ENCODE measurements at places on chromosomes 6 and 20.

- DNase-seq = no peak
Observed at GRCh38 chr6:5994234-5994998, 12.3 kb downstream of the NRN1 start.

DNA sequence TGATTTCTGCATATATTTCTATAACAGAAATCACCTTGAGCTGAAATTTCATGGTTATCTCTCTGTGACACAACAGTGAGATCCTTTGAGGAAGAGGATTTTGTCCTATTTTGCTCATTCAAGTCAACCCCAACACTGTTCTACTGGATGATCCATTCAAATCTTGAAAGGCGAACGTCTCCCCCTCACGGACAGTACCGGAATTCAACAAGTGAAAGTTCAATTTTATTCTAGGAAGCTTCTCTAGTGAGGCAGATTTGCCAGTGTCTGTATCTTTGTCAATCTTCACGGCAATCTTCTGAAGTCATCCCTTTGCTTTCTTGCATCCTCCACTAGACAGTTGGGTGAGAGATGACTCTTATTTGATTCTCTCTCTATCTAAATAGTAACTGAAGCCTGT is 91.7 kb upstream of the PDE7B start:
- DNase-seq = no peak

- no peak for DNase-seq
Observed at GRCh38 chr6:138242987-138243592, 24.8 kb upstream of the PBOV1 start.

DNA sequence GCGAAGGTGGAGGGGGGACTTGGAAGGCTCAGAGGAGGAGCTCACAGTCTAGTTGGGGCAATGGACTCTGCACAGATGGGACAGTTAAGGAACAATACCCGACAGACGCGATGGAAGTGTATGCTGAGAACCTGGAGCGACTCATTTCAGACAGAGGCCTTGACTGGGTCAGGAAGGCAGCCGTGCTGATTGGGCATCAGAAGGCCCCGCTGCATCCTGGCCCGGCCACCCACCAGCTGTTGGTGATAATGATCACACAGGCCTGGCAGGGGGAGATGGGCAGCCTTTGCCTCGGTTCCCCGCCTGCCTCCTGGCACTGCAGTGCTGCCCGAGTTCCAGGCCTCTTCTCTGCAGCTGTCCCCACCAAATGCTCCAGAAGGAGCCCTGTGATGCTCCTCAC is 62.4 kb downstream of the MDGA1 start:
- DNase-seq = no peak

GRCh38 chr6:97187951-97188350 is 95.1 kb downstream of the MMS22L start:
- no peak for DNase-seq

DNA sequence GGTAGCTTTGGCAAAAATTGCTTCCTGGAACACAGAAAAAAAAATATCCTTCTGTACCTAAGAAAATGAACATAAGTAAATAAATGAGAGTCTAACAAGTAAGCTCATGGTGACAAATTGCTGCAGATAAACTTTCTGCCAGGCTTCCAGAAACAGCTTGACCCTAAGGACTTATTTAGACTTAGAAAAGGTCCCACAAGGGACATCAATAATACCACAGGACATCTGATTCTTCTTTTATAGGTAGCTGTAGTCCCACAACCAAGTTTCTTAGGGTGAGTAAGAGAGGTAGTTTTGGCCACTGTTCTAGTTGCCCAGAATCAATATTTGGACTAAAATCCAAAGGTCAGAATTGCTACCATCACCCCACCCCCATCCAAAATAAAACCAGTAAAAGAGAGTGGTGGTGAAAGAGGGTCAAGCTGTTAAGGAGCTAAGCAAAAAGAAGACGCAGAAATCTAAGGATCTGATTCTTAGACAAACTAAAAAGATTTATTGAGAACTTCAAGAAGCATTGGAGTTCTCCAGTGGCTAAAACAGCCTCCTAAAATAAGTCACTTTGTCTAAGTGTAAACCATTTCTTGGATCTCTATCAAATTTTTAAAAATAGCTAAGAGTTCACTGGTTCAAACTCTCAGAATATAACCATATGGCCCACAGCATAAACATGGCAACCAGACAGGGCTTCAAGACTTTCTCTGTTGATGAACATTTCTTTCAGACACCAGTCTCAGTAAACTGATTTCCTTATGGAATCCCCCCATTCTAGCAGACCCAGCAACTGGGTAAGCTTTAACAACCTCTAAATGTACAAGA is 180.6 kb downstream of the PTPRK start:
- DNase-seq = no peak

DNA sequence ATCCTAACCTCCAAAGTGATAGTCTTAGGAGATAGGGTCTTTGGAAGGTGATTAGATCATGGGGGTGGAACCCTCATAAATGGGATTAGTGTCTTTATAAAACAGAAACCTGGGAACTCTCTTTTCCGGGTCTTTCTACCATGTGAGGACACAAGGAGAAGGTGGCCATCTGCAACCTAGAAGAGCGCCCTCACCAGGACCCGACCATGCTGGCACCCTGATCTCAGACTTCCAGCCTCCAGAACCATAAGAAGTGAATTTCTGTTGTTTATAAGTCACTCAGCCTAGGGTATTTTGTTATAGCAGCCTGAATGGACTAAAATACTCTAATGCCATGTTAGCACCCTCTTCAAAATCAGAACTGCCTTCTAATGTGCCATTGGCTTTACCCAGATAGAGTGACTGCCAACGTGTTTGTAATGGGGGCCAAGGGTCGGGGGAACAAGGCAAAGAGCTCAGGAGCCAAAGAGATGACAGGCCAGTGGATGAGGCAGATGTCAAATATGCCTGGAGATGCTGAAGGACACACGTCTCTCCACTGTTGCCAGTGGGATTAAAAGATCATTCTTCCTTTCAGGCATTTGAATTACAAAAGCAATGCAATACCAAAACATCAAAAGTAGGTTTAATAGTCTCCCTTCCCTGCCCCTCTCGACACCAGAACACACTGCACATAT is 21.0 kb downstream of the TUBB2B start:
- DNase-seq = no peak

DNA sequence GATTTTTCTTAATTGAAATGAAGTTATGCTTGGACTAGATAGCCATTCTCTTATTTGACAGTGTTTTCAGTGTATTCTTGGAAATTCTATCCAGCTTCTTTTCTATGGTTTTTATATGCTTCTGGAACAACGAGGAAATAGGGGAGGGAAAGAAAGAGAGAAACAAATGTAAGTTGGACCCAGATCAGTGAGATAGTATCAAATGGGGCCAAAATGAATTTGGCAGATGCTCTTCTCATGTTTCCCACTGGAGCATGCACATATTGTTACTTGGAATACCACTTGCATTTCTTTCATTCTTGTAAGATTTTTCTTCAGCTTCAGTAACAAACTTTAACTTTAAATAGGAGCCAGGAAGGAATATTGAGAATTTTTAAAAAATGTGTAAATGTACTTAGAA is 312.3 kb downstream of the PRL start:
- peak; percentile 48 for DNase-seq

- no peak for DNase-seq
Observed at GRCh38 chr20:9923648-9924047, 84.8 kb upstream of the PAK5 start.

Measured in femur (tissue), 1 donor.